Thyroid gland (tissue), 4 donors: ENCODE measurements at places on chromosomes 4 and X. TPM values are rescaled to one million over a fixed set of nuclear protein-coding genes. Genes with fewer than 3 reads are reported as not detected.

Gene TMSB15A
- not detected for total RNA-seq

Gene TGIF2LX
- total RNA-seq = not detected

Gene MXRA5
- 52.6 TPM for total RNA-seq

Gene SH3TC1
- total RNA-seq = 18.9 TPM

Gene STK32B
- total RNA-seq = 6.1 TPM

Gene XG
- total RNA-seq = 4.7 TPM

Gene OPRPN
- not detected for total RNA-seq

GRCh38 chr4:40587826-40588225 lies 41.8 kb downstream of the RBM47 start:
- DNase-seq = no peak

- peak; percentile 86 for DNase-seq
These were observed 418.8 kb upstream of the ZFP42 start for GRCh38 chr4:187576751-187577150.

GRCh38 chr4:40462326-40462725 lies 127.2 kb downstream of the CHRNA9 start:
- DNase-seq = no peak

DNA sequence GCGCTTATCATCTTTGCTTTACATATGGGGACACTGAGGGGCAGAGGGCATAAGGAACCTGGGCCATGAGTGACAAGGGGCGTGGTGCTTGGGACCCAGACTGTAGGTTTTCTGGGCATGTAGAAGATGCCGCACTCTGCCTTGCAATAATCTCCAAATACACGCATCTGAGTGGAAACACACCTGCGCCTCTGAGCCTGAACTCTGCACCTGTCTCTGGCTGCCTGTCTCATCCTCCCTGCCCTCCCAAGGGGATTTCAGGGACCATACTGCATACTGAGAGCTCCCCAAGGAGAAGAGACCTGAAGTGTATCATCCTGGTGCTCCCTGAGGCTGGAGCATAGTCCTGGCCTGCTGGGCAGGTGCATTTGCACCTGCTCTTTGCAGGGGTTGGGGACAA lies 34.7 kb upstream of the ASMTL start:
- no peak for DNase-seq

DNA sequence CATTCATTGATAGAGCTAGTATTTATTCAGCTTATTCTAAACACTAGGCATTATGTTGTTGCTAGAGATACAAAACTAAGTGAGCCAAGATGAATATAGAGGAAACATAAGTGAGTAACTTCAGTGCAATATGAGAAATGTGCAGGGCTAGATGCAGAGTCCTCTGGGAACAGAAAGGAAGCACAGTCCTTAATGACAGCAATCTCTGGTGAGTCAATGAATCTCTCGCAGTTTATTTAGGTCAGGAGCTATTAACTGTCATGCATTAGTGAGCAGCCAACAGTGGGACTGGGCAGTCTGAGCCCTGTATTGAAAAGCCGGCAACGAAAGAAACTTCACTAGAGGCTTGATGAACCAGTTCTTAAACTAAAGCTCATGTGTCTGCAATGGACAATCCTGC lies 598.1 kb upstream of the MAGEB2 start:
- DNase-seq = peak; percentile 36

DNA sequence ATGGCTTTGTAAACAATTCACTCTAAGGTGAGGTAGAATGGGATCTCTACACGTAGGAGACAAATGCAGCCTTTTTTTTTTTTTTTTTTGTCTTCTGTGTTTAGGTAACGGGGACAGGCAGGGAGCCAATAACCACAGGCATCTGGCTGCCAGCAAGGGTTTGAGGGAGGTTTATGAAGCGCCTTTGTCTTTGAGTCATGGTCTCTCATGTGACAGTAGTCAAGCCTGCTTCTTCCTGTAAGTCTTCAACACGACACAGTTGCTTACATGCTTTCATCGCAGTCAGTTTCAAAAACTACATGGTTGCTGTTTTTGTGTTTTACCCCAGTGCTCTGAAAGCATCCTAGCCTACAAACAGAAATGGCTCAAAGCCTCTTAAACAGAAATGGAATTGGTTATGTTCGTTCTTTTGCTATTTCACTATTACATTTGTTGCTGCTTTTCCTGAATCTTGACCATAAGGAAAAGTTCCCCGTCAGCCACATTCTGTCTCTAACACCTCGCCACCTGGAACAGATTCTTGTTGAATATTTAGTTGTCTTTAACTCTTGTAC lies 127.8 kb upstream of the METTL14 start:
- no peak for DNase-seq

DNA sequence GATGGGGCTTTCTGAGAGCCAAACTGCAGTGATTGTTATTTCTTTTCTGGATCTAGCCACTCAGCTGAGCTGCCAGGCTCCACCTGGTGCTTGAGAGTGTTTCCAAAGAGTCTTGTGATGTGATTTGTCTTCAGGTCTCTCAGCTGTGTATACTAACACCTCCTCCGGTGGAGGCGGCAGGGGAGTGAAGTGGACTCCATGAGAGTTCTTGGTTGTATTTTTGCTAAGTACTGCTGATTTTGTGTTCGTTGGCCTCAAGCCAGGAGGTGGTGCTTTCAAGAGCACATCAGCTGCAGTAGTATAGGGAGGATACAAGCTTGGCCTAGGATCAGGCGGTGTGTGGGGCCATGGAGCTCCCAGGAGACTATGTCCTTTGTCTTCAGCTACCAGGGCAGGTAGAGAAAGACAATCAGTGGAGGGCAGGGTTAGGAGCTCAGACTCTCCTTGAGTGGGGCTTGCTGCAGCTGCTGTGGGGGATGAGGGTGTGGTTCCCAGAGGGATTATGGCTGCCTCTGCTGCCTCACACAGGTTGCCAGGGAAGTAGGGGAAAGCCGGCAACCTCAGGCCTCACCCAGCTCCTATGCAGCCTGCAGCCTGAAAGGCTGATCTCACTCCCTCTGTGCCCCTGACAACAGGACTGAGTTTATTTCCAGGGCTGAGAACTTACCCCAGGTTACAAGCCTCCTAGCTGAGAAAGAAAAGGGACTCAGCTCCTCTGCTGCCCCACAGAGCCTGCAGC lies 62.4 kb downstream of the NPFFR2 start:
- peak; percentile 96 for DNase-seq

GRCh38 chrX:153766871-153767673 lies 3.0 kb downstream of the PLXNB3 start:
- no peak for DNase-seq

GRCh38 chrX:86917959-86918358 lies 599.6 kb upstream of the KLHL4 start:
- DNase-seq = no peak

- no peak for DNase-seq
These were observed 18.0 kb downstream of the HPSE start for GRCh38 chr4:83316459-83317165.

DNA sequence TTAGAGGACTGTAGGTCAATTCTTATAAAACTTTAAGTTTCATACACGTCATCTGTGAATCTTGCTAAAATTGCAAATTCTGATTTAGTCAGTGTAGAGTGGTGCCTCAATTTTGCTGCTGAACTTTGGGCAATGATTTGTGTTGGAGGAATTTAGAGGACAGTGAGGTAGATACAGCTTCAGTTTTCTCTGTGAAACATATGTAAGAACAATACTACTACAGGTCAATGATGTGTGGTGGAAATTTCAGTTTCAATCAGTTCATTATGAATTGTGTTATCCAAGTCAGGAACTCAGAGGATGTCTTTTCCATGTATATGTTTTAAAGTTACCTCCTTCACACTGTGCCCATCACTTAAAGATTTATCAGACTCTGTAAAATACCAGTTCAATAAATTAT lies 1597.8 kb upstream of the PCDH10 start:
- DNase-seq = no peak

GRCh38 chr4:183960962-183961541 lies 55.9 kb downstream of the STOX2 start:
- DNase-seq = no peak

- no peak for DNase-seq
These were observed 177.2 kb downstream of the GABRG1 start for GRCh38 chr4:45946699-45947098.

DNA sequence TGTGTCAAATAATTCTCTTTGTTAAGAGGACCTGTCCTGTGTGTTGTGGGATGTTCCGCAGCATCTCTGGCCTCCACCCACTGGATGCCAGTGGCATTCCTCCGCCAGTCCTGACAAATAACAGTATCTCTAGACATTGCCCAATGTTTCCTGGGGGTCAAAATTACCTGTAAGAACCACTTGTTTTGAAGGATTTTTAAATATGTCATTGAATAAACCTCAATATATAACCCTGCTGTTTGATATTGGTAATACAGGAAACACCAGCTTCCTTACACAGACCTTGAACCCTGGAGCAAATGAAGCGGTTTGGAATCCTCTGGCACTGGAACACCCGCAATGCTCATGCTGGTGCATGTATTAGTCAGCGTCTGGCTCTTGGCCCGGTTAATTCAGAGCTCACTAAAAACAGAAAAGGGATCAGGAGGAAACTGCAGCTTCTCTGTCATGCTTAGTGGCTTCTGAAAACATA lies 101.3 kb downstream of the TBL1X start:
- DNase-seq = peak; percentile 83

DNA sequence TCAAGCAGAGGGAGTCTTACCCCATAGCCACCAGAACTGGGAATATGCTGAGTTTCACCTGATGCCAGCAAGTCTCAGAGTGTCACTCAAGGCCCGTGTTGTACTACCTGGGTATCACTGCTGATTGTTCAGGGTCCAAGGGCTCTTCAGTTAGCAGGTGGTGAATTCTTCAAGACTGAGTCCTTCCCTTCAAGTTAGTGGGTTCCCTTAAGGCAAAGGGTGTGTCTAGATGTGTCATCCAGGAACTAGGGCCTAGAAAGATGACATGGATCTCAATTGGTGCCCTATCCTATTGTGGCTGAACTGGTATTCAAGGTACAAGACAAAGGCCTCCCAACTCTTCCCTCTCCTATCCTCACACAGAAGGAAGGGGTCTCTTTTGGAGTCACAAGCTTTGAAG lies 159.9 kb upstream of the DIPK2B start:
- no peak for DNase-seq

- DNase-seq = no peak
These were observed 13.2 kb downstream of the ELF2 start for GRCh38 chr4:139163806-139164206.

GRCh38 chr4:25844961-25845712 lies 17.7 kb downstream of the SEL1L3 start:
- DNase-seq = no peak
